ENCODE measurements at places on chromosomes 2 and 18.

DNA sequence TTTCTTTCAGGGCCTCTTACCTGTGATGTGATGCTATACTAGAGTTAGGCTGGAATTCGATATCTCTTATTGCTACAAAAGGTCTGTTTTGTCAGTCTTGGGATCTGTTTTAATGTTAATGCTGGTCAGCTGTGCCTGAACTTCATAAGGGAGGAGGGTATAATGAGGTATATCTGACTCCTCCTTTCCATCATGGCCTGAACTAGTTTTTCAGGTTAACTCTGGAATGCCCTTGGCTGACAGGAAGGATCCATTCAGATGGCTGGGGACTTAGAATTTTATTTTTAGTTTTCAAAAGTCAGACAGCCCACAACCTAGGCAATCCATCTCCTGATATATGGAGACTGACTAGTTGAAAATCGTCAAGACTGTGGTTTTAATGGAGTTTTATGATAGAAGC is 35.9 kb upstream of the TBC1D8 start:
- DNase-seq: no peak

DNA sequence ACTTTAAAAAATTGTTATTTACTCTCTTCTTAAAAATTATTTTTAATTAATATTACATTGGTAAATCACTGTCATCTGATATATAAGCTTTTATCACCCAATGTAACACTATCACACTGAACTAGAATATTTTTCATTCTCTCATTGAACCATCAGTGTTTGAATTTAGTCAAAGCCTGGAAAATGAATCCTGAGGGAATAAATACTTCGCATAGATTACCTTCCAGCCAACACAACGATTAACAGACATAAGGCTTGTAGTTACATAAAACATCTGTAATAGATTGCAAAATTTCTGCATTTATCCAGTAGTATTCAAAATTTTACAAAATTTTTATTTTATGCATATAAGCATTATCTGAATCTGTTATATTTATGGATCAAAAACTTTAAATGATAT is 314.9 kb downstream of the ERBB4 start:
- DNase-seq: no peak

- DNase-seq: no peak
These were observed 54.1 kb downstream of the EIPR1 start for GRCh38 chr2:3323360-3324035.

GRCh38 chr2:105615305-105615704 is 129.4 kb upstream of the NCK2 start:
- no peak for DNase-seq

DNA sequence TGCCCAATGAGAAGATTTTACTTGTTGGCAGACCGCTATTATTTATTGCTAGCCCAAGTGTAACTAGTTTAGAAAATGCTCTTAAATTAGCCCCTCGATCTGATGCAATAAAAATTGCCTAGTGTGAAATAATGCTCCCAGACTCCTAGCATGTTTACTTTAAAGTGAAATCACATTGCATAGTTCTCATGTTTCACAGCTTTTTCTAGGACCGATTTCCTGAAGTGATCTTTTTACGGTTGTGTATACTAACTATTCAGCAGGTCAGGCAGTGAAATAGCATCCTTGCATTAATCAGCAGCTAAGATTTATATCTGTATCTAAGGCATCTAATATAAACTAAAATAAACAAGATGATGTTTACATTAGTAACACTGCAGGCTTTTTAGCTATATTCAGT is 52.4 kb downstream of the PMS1 start:
- no peak for DNase-seq
